Endothelial cell of umbilical vein (primary cell): ENCODE measurements at places on chromosomes 6 and 20.

DNA sequence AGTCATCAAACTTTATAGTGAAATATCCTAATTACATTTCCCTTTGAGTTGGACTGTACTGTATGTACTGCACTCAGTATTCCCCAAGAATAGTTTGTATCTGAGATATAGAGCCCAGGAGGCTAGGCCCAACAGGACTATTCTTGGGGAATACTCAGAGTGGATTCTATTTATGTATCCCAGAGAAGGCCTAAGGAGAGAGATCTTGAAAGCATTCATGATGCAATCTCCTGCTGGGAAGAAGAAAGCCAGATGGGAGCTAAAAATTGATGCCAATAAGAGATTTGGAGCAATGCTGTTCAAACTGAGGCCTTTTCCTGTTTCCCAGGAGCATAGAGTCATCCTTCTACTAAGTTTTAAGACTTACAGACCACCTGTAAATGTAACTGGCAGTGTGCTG is 452.1 kb upstream of the PLCB4 start:
- DNase-seq, result no peak

- DNase-seq, result no peak
Measured at GRCh38 chr20:24111858-24112257, 123.3 kb upstream of the GGTLC1 start.

GRCh38 chr20:10986586-10986985 is 312.8 kb upstream of the JAG1 start:
- DNase-seq, result no peak

DNA sequence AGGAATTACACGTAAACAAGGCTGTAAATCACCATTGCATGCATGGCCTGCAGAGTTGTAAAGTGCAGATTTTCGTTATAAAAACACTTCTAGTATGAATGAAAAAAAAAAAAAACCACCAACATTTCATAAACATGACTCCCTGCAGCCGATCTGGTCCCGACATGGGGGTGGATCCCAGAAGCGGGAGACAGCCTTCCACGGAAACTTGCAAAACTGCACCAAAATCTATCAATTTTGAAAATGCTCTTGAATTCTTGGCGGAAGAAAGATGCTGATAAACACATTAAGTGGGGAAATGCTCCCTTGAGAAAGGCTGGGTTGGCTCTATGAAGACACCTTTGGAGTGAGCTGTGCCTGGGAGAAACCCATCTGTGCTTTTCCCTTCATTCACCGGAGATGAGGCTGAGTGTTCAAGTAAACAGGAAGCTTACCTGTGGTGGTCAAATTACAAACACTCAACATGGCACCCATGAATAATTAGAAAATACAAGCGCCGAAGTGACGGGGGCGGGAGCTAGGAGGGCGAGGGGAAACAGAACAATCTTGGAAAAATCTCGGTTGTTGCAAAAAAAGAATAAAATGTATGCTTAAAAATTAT is 845 bp upstream of the ANKRD60 start:
- DNase-seq, result no peak
